ENCODE measurements at places on chromosomes 12 and 14.

DNA sequence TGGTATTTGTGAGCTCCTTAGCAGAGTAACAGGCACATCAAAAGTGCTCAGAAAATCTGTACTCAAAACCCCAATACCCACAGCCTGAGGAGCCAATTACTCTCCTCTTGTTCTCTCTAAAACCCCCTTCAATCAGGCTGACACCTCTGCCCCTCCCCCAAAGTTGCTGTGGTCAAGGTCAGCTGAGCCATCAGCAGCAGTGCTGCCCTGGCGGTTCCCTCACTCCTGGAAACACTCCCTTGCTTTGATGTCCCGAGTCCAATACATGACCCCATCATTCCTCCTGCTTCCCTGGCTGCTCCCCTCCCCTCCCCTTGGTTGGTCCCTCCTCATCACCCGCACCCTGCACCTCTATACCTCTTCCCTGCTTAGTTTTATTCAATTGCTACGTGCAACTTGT lies 57.2 kb upstream of the C14orf132 start:
- DNase-seq = no peak

- no peak for DNase-seq
These were observed 13.3 kb downstream of the TGFB3 start for GRCh38 chr14:75968456-75968855.

GRCh38 chr14:46054526-46054925 lies 597.1 kb downstream of the RPL10L start:
- DNase-seq = no peak

- DNase-seq = no peak
These were observed 87.0 kb downstream of the ITPK1 start for GRCh38 chr14:93028724-93029076.

DNA sequence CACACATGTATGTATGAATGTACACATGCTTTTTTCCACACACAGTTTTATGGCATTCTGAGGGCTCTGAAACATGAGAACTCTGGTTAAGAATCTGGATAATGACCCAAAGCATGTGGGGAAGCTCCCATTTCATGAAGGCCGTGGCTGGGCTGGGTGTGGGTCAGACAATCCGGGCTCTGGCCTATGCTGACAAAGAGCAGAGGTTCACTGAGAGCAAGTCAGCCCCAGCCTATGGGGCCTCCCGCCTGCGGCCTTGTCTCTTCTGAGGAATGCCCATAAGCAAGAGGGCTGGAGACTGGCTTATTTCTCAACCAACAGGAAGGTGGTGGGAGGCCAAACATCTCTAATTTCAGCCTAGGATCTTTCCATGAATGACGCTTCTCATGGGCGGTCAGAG lies 8.5 kb downstream of the MYH6 start:
- no peak for DNase-seq

All from NCI-H345 (cell line).